ENCODE measurements at places on chromosomes 3 and 15.

DNA sequence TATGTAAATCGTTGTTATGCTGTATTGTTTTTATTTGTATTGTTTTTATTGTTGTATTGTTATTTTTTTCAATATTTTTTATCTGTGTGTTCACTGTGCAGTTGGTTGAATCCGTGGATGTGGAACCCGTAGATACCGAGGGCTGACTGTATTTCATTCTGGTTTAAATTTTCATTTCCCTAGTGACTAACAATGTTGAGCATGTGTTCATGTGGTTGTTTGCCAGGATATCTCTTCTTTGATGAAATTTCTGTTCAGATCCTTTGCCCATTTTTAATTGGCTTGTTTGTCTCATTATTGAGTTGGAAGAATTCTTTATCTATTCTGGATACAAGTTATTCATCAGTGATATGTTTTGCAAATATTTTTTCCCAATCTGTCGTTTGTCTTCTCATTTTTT is 29.7 kb downstream of the STOML1 start:
- no peak for DNase-seq

- DNase-seq = no peak
Measured at GRCh38 chr15:81942655-81943195, 103.1 kb downstream of the MEX3B start.

DNA sequence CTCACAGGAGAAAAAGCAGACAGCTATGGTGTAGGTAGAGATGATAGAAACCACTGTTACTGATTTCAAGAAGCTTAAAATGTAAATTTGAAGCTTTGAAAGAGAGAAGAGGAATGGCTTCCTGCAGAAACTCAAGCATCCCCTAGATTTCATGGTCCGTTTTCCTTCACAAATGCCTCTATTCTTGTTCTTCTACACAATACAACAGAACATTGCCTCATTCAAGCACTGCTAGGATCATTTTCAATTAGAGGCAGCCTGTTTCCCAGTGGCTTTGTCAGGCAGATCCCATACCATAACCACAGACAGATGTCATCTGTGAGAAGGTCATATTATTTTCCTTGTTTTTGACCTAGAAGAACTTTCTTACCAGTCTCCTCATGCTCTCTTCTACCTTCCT is 77.9 kb upstream of the SPRED1 start:
- DNase-seq = no peak

- DNase-seq = no peak
Measured at GRCh38 chr3:170508291-170508690, 77.6 kb downstream of the SLC7A14 start.

DNA sequence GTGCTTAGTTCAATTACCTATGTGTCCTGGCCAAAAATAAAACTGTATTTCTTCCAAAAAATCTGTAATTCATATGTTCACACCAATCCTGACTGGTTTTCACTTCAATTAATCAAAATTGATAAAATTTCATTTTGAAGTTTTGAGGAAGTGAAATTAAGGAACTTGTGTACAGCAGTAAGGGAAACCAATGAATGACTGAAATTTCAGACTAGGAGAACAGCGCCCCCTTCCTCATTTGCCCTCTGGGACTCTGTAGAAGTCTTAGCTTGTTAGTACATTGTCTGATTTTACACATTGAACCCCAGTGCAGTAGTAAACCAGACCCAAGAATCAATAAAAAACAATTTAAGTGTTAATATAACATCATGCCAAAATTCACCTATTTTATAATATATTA is 495.3 kb upstream of the AGTR1 start:
- DNase-seq = no peak

DNA sequence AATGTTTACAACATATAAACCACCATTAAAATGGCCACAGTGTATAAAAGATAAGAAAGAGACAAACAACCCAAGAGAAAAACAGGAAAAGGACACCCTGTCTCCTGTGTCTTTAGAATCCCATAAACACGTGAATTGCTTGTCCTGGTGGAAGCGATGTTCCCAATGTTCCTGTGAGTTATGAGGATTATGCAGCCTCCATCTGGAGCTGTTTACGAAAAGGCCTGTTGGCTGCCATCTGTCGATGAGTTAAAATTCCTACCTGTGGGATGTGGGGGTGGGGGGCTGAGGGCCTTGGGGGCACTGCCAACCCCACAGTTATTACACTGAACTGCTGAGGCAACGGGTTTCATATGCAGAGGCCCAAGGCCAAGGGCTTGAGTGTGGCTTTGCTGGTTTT is 13.6 kb downstream of the NISCH start:
- DNase-seq = no peak

DNA sequence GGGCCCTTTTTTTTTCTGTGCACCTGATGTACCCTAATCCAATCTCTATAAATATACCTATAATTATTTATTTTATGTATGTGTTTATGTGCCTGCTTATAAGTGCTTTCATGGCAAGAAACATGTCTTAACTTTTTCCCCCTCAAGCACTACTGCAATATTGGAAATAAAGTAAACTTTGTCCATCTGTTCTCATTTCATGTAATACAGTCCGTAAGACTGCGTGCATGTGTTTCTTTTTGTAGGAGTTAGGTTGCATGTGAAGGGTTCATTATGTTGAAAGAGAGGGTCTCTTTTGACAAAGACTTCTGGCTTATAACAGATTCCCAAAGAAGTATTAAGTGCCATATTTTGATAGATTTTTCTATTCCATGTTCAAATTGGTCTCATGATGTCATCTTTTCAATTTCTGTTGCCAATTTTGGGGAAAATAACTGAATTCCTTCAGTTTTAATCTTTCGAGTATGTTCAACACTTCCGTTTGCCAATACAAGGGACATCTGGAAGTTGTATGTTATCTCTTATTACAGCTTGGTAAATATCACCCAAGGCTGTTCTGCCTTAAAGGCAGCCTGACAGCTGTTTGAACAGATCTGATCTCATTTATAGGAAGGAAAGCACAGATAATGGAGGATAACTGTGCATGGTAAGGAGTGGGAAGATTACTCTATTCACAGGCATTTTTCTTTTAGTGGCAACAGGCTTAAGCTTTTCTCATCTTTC is 273.1 kb upstream of the SGO1 start:
- DNase-seq = no peak

GRCh38 chr3:64361962-64362735 is 136.9 kb upstream of the PRICKLE2 start:
- no peak for DNase-seq

GRCh38 chr3:9386501-9387321 is 10.7 kb upstream of the SETD5 start:
- no peak for DNase-seq

GRCh38 chr15:38636597-38636996 is 72.0 kb upstream of the RASGRP1 start:
- no peak for DNase-seq

DNA sequence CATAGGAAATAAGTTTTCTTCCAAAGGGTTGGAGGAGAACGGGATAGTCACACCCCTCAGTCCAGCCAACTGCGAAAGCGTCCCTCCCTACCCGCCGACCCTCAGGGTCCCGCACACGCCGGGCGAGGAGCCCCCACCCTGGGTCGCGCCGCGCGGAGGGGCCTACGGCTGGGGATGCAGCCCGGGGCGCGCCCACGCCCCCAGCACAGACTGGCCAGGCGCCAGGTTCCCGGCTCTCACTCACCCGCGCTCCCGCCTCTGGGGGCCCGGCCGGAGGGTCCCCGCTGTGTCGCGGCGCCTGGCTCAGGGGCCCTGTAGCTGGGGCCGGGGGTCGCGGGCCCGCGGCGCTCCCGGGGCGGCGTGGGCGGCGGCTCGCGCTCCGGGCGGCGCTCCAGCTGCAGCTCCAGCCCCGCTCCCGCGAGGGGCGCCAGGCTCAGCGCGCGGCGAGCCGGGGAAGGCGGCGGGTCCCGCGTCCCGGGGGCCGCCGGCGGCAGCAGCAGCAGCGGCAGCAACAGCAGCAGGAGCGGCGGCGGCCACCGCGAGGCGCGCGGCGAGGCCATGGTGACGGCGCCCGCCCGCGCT is 375 bp downstream of the HEG1 start:
- no peak for DNase-seq

GRCh38 chr3:13021141-13022114 is 51.8 kb downstream of the IQSEC1 start:
- no peak for DNase-seq

DNA sequence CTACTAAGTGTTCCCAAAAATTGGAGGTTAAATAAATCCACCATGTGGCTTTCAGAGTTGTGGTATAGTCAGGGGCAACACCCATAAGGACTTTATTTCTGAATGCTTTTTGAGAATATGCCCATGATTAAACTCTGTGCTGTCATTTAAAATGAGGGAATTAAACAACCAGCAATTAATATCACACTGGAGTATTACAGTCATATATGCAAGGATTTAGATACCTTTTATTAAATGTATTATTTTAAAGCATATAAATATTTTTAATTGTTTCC is 227.6 kb downstream of the ZPLD1 start:
- DNase-seq = no peak

DNA sequence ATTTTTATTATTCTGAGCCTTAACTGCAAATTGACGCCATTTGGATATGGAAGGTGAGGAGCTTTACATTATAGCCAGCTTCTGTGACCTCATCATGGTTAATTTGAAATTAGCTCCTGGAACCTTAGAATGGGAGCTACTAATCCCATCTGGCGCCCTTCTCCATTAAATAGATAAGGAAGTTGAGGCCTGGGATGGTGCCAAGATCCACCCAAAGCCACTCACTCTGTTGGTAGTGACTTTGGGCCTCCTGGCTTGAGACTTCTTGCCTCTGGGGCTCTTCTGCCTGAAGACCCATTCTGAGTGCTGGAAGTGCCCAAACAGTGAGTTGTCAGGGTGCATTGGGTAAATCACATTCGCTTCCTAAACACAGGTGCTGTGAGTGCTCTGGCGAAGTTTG is 12.0 kb upstream of the HMCES start:
- DNase-seq = no peak

DNA sequence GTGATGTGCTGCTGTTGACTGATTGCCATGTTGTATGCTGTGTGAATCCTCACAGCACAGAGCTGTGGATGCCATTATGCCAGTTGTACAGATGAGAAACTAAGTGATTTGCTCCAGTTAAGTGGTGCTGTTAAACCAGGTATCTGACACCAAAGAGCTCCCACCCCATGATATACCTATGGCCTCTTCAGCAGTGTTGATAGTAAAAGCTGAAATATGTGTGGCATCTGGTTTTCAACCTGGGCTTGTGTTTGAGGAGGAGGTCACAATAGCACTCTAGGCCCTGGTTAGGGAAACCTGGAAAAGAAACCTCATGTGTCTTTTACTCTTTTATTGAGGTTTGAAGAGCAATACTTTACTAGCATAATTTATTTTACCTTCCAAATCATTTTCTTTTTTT is 21.4 kb downstream of the RAD54L2 start:
- no peak for DNase-seq

GRCh38 chr3:33060609-33061337 is 36.2 kb downstream of the GLB1 start:
- DNase-seq = no peak

GRCh38 chr3:188431553-188431952 is 277.6 kb downstream of the LPP start:
- no peak for DNase-seq

GRCh38 chr3:186108106-186108940 is 566 bp downstream of the ETV5 start:
- DNase-seq = no peak

DNA sequence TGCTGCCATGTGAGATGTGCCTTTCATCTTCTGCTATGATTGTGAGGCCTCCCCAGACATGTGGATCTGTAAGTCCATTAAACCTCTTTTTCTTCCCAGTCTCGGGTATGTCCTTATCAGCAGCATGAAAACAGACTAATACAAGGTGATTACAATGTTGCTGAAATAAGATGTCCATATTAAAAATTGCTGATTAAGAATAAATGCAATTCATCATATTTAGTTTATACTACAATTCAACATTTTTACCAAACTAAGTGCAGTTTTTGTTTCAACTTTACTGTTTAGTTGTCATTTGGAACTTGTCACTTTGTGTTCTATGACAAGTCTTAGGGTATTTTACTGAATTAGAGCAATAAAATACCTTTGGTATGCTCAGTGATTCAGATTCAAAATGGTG is 127.6 kb upstream of the TMCO5A start:
- DNase-seq = no peak

DNA sequence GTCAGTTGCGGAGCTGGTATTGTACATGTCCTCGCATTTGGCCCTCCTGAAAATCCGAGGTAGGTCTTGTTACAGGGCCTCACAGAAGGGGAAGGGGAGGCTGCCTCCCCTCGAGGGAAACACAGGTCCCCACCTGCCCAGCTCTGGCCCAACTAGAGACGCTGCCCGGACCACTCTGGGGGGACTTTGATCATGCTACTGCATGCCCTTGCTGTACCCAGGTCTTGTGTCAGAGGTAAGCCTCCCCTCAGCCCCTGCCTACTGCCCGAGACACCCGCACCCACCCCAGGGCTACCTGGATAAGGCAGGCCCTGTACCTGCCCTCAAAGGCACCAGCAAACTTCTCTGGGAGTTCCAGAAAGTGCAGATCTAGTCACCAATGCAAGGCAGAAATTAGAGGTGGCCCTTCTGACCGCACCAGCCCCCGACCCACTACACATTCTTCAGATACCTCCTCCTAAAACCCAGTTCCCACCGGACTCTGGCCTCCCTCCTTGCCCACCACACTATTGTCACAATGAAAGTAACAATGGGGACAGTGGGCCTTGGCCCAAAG is 981 bp upstream of the SCAP start:
- DNase-seq = no peak

- no peak for DNase-seq
Measured at GRCh38 chr3:10627884-10628572, 122.6 kb upstream of the ATP2B2 start.

DNA sequence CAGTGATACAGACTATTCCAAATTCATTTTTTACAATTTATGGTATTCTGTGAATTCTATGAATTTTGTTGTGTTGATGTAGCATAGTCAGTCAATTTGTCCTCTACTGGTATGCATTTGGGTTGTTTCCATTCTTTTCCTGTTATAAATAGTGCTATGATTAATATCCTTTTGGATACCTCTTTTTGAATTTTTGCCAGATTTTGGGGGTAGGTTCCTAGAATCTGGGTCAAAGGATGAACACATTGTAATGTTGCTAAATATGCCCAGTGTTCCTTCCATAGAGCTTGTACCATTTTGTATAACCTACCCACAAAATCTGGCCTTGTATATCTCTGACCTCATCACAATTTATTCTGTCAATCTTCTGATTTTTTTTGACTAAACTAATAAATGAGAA is 44.4 kb upstream of the C3orf38 start:
- DNase-seq = no peak

GRCh38 chr15:52178765-52179164 is 12.4 kb downstream of the GNB5 start:
- no peak for DNase-seq

DNA sequence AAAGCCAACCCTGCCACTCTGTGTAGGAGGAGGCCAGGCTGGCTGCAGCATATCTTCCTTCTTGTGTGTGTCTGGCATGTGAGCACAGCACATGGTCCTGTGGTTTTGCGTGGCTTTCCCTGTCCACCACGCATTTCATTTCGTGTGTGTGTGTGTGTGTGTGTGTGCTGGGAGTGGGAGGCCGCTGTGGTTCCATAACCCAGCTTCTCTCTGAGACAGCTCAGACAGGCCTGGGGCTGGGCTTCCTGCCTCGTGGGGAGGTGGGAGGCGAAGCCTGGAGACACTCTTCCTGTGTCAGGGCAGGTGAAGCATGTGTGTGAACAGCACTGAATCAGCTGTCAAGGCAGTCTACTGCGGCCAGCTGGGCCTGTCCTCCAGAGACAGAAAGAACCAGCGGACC is 16.0 kb upstream of the MRPS22 start:
- DNase-seq = no peak

GRCh38 chr15:89825271-89825940 is 10.8 kb upstream of the ANPEP start:
- DNase-seq = no peak

- no peak for DNase-seq
Measured at GRCh38 chr3:171815973-171816595, 5.8 kb upstream of the PLD1 start.

- DNase-seq = no peak
Measured at GRCh38 chr15:87538327-87538834, 718.2 kb downstream of the NTRK3 start.

Data from NCI-H748 treated with DMSO at 0.1 percent for 48 hours (cell line).